ENCODE measurements at places on chromosomes 6 and 20.
A peak's percentile ranks its signal among the peaks of the same experiment; 100 is the strongest.

- DNase-seq, result no peak
Measured at GRCh38 chr6:21312118-21312517, 281.4 kb upstream of the SOX4 start.

- DNase-seq, result no peak
Measured at GRCh38 chr6:135936606-135937005, 85.1 kb downstream of the PDE7B start.

- DNase-seq, result no peak
Measured at GRCh38 chr6:43784049-43784855, 14.2 kb downstream of the VEGFA start.

GRCh38 chr6:170360476-170360875, 53.9 kb downstream of the FAM120B start:
- DNase-seq, result no peak

DNA sequence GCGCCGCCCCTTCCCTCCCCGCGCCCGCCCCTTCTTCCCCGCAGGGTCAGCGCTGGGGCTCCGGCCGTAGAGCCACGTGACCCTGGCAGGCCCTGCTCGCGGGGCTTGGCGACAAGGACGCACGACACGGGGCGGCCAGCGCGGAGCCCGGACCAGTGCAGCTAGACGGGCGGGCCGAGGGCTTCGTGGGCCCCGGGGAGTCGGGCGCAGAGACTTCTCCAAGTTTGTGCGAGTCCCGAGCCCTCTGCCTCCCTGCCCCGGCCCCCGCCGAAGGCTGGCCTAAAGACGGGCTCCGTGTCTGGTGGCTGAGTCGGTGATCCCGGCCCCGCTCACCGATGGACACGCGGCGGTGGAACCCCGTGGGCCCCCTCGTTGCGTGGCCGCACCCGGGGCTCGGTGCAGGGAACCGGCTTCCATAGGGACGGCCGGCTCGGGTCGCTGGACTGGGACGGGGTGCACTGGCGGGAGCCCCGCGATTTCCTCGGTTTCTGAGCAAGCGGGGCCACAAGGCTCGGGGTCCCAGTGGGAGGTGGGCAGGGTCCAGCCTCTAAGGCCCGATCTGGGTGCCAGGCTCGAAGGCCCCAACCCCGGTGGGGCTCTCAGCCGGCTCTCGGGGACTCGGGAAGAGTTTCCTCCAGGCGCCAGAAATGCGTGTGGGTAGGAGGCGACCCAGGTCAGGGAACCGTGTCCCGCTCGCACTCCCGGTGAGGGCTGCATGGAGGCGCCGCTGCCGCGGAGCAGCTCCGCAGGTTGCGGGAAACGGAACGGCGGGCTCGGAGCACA, 452 bp upstream of the GATA5 start:
- DNase-seq, result no peak

- DNase-seq, result no peak
Measured at GRCh38 chr6:17483391-17484016, 90.1 kb downstream of the CAP2 start.

- peak; percentile 77 for DNase-seq
Measured at GRCh38 chr20:64255361-64256281, at the start of gene PCMTD2. PCMTD2 (plus strand) TSS chr20:64255748; CDS start chr20:64259966, 4,218 bp downstream.

GRCh38 chr6:97068211-97068610, 143.7 kb downstream of the KLHL32 start:
- no peak for DNase-seq

GRCh38 chr20:16548068-16548672, 25.1 kb downstream of the KIF16B start:
- no peak for DNase-seq

DNA sequence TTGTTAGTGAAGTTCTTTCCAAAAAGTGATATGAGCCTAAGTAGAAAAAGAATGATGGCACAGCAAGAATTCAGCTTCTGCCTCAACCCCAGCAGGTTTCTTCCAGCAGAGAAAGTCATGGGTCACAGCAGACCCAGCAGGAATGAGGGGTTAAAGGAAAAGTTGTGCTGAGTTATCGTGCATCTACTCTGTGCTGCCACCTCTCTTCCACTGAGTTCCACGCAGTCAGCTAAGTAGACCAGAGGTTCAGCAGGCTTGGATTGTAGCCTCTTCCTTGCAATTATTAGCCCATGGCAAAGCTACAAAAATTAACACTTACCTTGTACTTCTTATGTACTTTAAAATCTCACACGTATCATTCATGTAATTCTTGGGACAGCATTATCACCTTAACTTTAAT, 510.8 kb downstream of the PTPRT start:
- DNase-seq, result no peak

DNA sequence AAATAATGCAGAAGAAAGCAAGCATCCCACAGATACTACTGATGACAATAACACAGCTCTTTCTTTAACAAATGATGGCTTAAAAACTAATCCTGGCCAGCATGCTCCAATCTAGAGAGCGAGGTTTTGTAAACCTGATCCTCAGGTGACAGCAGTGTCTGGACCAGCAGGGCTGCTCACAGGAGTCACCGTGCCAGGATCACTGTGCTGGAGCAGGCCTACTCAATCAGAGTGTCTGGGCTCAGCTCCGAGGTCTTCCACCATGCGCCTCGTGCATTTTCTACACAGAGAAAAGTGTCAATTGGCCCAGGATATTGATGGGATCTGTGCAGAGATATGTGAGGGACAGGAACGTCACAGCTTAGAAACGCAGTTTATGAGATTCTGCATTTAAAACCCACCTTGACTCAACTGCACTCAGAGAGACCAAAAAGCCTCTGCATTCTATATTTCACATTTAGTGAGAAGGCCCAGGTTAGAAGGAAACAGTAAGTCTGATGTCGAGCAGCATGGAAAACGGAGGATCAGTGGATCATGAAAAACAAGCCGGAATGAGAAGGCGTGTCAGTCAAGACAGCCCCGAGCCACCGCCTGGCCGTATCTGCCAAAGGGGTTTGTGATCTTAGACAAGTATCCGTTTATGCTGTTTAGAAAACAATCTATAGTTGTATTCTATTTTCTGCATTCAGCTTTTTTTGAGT, 7.8 kb downstream of the RAMACL start:
- no peak for DNase-seq

DNA sequence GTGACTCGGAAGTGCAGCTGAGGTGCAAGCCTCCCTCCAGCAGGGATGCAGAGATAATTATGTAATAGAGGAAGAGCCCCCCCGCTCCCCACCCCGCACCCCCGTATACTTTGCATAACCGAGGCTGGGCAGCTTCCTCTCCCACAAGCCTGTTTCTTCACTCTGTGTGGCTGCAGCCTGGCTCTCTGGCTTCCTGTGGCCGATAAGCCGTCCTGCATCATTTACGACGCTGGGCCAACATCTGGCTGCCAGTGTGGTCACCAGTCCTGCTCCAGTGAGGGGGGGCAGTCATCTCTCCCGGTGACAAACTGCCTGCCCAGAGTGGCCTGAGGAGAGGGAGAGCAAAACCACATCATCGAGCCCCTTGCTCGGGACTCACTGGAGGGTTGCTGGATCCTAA, 59.2 kb downstream of the RBM38 start:
- no peak for DNase-seq
